ENCODE measurements at places on chromosomes 3 and 15.

GRCh38 chr3:184737641-184738505, 26.0 kb upstream of the MAGEF1 start:
- no peak for DNase-seq

GRCh38 chr15:51180011-51180410, 85.3 kb upstream of the TNFAIP8L3 start:
- DNase-seq, result no peak

DNA sequence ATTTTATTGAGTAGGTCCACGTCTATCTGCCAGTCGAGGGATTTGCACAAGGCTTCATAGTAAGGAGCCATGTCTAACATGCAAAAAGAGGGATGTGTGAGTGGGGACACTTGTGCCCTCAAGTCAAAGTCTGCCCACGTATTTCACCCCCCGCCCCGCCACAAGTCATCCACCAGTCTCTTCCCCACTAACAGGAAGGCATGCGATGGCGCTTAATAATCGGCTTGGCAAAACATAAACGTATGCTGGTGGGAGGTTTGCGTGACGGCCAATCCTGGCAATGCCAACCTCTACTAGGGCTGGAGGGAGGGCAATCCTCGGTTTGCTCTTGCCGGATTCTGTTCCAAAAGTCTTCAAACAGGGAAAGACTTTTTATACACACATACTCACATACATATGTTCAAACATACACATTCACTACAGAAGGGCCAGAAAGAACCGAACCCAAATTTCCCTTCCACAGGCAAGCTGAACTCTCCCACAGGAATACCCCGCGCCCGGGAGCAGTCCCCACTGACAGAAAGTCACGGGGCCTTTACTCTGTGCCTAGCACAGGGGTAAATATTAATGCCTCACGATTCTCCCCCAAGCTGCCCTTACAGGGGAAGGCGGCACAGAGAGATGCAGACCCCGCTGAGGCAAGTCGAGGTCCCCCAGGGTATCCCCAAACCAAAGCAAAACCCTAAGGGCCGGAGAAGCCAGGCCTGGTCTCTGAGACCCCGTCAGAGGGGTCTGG, 675 bp downstream of the PSMD6 start:
- DNase-seq, result no peak

GRCh38 chr3:89049119-89049518, 58.3 kb upstream of the EPHA3 start:
- no peak for DNase-seq

DNA sequence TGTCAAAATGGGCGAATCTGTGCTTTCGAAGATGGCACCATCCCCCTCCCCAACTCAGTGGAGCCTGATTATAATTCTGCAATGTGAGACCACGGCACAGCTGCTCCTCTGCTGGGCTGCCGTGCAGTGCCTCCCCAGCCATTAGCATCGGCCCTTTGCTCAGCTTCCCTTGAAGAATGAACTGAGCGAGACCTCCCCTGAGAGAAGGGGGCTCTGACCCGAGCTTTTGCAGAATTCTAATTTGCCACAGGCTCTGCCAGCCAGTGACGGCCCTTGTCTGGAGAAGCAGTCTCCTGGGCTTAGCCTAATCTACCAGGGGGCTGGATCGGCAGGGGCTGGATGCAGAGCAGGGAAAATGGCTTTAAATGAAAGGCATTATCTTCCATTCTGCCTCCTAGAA, 57.2 kb downstream of the GLDN start:
- no peak for DNase-seq

DNA sequence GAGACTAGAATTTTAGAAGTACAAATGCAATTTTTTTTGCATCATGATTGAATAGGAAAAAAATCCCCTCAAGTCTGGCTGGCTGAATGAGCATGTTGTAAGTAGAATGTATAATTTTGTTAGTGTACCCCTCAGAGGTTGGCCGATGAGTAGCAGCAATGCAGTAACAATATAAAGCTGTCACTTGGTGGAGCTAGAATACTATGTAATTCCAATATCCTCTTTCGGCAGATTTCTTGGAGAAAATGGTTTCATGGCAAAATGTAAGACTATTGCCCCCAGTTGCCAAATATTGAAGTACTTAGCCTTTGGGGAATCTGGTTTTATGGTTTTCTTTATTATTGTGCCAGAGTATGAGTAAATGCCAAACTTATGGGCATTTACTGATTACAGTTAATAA, 39.8 kb upstream of the SGO1 start:
- DNase-seq, result no peak

DNA sequence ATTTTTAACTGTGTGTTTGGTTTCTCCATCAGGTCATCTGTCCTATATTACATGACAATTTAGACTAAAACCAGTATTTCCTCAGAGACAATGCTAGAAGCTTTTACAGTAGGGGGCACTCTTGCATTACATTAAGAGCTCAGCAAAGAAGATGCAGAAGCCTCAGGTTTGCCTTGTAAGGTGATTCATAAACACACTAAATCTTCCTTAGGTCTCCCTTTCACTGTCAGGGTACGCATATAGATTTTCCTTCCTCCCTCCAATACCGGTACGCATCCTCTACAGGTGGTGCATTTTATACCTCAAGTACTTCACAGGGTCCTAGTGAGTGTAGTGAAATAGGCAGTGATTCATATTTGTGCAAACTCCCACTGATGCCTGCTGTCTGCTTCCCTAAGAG, 46.5 kb downstream of the CD86 start:
- no peak for DNase-seq

- no peak for DNase-seq
Observed at GRCh38 chr15:40420793-40421192, 15.2 kb downstream of the IVD start.

DNA sequence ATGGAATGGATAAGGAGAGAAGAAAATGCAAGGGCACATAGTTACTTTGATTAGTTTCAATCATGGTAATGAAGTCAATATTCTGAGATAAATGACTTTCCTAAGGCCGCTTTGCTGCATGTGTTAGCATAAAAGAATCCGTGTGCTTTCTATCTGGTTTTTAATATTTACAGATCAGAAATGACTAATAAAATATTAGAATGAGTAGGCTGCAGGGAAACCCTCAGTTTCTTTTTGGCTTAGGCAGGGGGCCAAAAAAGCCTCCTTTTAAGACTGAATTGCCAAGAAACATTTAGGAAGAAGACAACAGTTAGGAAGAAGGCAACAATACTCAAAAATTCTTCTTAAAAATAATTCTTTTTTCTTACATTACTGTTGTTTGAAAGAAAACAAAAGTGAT, 11.6 kb downstream of the NEK11 start:
- no peak for DNase-seq

- no peak for DNase-seq
Observed at GRCh38 chr3:151599103-151599672, 134.5 kb upstream of the AADACL2 start.

GRCh38 chr3:193641440-193641775, 48.4 kb downstream of the OPA1 start:
- no peak for DNase-seq

DNA sequence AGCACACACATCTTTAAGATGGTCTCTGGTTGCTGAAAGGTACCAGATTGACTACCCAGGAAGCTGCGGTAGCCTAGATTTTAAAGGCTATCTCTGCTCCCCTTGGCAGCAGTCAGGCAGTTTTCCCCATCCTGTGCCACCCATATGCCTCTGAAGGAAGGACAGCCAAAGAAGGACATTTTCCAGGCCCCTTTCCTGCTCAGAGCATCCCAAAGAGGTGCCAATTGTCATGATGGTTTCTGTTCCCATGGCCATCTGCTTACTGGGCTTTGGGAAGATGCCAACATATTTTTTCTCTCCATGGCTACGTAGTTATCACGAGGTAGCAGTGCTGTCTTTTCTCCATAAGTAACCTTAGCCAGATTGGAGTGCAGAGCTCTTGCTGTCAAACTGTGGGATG, 39.7 kb downstream of the UNC13C start:
- DNase-seq, result no peak

GRCh38 chr3:128007033-128007424, 45.2 kb upstream of the SEC61A1 start:
- no peak for DNase-seq

GRCh38 chr15:40267670-40268069, 15.2 kb downstream of the ANKRD63 start:
- no peak for DNase-seq

GRCh38 chr3:187997946-187998561, 155.9 kb upstream of the LPP start:
- no peak for DNase-seq

GRCh38 chr15:62833646-62834045, 208.9 kb upstream of the TPM1 start:
- no peak for DNase-seq

DNA sequence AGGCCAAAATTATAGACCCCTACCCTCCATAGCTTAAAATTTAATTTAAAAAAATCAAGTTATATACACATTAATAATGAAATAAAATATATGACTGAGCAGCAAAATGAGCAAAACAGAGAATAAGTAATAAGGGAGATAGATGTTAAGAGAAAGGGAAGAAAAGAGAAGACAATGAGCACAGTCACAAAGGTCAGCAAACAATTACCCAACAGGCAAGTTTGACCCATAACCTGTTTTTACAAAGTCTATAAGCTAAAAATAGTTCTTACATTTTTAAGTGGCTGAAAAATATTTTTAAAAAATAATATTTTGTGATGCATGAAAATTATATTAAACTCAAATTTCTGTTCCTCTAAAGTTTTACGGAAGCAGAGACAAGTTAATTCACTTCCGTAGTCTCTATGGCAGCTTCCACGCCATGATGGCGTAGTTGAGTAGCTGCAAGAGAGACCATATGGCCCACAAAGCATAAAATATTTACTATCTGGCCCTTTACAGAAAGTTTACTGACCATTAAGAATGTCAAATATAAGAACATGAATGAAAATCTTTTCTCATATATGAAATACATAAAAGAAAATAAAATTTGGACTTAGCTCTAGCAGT, 47.5 kb downstream of the ACAP2 start:
- no peak for DNase-seq

GRCh38 chr3:153843994-153844393, 277.2 kb upstream of the ARHGEF26 start:
- no peak for DNase-seq

- DNase-seq, result no peak
Observed at GRCh38 chr3:17357035-17357710, 385.3 kb downstream of the TBC1D5 start.

DNA sequence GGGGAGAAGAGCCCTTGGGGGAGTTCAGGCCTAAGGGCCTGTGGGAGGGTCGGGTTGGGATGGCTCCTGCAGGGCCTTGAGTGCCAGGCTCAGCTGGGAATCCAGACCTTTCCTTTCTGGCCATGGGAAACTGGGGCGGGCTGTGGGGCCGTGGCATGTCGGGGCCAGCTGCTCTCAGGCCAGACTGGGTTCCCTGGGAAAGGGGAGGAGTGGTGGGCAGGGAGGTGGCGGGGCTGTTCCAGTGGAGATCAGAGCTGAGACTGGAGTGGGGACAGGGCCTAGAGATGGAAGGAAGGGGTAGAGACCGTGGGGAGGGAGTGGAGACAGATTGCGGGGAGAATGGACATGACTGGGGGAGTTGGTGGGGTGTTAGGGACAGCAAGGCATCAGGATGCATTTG, 20.3 kb downstream of the FBLN2 start:
- no peak for DNase-seq

DNA sequence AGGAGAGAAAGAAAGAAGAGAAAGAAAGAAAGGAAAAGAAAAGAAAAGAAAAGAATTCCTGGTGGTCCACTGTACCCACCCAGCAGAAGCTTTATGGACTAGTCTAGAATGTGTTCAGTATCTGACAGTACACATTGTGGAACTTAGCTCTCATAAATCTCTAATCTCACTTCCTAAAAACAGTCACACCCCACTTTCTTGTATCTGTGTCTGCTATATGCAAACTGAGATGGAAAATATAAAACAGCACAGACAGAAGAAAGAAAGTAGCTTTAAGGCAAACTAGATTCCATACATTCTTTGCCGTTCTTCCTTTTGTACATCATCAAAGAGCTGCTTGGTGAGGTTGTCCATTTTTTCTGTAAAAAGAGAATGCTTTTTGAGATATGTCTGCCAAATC, 41.1 kb upstream of the GNB5 start:
- no peak for DNase-seq

GRCh38 chr3:191094057-191094845, 104.8 kb upstream of the OSTN start:
- no peak for DNase-seq

- no peak for DNase-seq
Observed at GRCh38 chr15:47439146-47440111, 277.9 kb upstream of the SEMA6D start.

- DNase-seq, result no peak
Observed at GRCh38 chr3:20776692-20777091, 590.7 kb upstream of the SGO1 start.

DNA sequence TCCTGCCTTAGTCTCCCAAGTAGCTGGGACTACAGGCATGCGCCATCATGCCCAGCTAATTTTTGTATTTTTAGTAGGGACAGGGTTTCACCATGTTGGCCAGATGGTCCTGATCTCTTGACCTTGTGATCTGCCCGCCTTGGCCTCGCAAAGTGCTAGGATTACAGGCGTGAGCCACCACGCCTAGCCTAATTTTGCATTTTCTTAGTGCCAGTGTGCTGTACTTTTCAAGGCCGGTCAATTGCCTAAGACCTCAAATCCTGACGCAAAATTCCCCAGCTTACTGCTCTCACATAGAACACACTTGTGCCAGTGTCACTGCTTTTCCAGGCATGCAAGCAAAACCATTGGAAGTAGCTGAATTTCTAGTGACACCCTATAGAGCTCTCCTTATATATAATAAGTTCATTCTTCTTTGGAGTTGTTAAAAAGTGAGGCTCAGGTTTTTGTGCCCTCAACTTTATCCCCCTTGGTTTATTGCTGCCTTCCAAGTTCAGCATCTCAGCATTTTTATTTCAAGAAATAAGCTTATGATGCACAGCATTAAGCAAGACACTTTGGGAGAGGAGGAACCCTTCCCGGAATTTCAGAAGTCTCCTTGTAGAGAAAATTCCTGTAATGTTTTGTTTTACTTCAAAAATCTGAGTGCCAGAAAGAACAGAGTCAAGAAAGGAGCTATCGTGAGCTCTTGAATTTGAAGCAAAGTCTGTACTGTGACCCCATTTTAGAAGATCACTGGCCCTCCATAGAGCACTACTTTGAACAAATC, 93.2 kb downstream of the FILIP1L start:
- DNase-seq, result no peak

GRCh38 chr15:27768732-27769475, 330.2 kb downstream of the OCA2 start:
- no peak for DNase-seq

GRCh38 chr3:32137870-32138269, 31.4 kb downstream of the GPD1L start:
- no peak for DNase-seq

GRCh38 chr3:43854916-43855315, 164.2 kb downstream of the ABHD5 start:
- DNase-seq, result no peak

GRCh38 chr15:34914317-34914716, 55.2 kb downstream of the AQR start:
- DNase-seq, result no peak

GRCh38 chr3:64188810-64189560, 36.3 kb downstream of the PRICKLE2 start:
- DNase-seq, result no peak

GRCh38 chr3:197802779-197803459, 11.9 kb downstream of the LRCH3 start:
- DNase-seq, result no peak

- no peak for DNase-seq
Observed at GRCh38 chr3:168709073-168709472, 613.3 kb upstream of the GOLIM4 start.

GRCh38 chr3:171939578-171939977, 96.4 kb downstream of the TMEM212 start:
- DNase-seq, result no peak

GRCh38 chr3:119311081-119311925, 17.1 kb downstream of the ARHGAP31 start:
- DNase-seq, result no peak

All from stimulated activated CD8-positive, alpha-beta memory T cell treated with anti-CD3 and anti-CD28 coated beads, Interleukin-4, amount 100 ng/mL, for 1 hour (primary cell).